ENCODE measurements at places on chromosomes 1 and 21.

- DNase-seq, result no peak
Observed at GRCh38 chr1:59704716-59705115, 110.0 kb upstream of the HOOK1 start.

DNA sequence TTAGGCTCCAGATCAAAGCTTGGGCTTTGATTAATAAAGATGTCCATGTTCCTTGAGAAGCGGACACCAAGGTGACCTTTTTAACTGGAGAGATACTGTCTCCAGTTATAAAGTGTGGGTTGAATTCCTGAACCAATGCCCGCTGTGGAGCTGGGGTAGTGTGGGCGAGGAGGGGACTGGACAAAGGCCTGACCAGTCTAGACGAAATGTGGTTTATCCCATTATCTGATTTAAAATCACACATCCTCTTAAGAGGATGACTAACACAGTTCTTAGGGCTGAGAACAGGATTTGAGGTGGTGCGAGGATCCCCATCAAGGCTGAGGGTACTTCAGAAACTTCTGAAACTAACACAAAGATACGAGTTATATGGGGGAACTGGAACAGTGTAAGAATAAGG lies 84.5 kb upstream of the GCLM start:
- DNase-seq, result no peak

- DNase-seq, result no peak
Observed at GRCh38 chr1:22031214-22031962, 21.1 kb upstream of the CDC42 start.

DNA sequence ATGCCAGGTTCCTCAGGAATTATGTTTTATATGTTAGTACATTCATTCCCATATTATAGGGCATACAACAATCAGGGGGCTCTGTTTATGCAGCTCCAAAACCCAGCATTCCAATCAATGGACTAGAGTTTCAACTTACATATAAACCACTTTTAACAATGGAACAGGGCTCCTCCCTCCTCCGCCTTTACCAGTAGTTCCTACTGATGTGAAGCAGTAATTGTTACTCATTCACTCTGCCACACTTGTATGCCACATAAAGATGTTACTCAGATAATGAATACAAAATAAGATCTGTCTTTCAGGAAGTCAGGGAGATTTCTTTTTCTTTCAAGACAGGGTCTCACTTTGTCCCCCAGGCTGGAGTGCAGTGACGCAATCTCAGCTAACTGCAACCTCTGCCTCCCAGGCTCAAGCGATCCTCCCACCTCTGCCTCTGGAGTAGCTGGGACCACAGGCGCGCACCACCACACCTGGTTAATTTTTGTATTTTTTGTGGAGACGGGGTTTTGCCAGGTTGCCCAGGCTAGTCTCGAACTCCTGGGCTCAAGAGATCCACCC lies 17.1 kb downstream of the ZNF281 start:
- DNase-seq, result no peak

DNA sequence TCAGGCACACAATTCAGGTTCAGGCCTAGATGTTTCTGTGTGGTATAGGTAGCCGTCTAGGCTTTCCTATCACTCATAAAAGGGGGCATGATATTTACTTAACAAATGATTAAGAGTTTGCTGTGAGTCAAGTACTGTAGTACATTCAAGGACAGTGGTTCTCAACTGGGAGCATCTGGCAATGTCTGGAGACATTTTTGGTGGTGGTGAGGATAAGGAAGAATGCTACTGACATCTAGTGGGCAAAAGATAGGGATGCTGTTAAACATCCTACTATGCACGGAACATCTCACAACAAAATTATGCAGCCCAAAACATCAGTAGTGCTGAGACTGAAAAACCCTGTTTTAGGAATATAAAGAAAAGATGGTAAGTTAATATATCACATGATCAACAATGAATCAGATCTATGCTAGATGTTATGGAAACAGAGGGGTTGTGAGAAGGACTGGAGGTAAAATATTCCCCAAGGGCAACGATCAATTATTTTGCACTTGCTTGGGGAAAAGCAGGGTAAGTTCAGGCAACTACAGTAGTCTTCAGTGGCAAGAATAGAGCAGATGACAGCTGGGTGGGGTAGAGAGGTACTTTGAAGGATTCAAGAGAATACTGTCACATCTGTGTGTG lies 4.9 kb downstream of the DNTTIP2 start:
- no peak for DNase-seq

DNA sequence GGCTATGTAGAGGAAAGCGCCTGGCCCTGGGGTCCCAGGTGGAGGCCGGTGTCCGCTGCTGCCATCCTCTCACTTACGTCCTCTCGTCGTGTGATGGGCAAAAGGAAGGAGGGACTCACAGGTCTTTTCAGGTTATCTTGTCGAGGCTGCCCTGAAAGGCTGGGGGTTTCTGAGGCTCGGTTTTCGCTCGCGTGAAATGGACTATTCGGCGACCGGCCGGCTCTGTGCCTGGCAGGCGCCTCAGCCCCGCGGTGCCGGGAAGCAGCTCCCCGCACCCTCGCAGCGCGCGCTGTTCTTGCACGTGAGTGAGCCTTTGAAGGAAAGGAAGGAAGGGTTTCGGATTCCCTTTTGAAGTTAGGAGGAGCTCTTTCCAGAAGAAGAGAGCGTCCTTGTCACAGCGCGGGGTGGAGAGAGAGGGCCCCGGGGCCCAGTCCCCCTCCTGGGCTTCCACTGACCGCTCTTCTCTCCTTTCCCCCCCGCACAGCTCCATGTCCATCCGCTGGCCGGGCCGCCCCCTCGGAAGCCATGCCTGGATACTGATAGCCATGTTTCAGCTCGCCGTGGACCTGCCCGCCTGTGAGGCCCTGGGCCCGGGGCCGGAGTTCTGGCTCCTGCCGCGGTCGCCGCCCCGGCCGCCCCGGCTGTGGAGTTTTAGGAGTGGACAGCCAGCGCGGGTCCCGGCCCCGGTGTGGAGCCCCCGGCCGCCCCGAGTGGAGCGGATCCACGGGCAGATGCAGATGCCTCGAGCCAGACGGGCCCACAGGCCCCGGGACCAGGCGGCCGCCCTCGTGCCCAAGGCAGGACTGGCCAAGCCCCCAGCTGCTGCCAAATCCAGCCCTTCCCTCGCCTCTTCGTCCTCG lies 57.2 kb downstream of the AJAP1 start:
- DNase-seq, result no peak

GRCh38 chr1:5909576-5910275 lies 82.5 kb downstream of the NPHP4 start:
- no peak for DNase-seq

GRCh38 chr1:182861994-182862393 lies 22.8 kb downstream of the DHX9 start:
- DNase-seq, result no peak

Measured in activated naive CD8-positive, alpha-beta T cell treated with anti-CD3 and anti-CD28 coated beads, Interleukin-2, amount 50 U/mL, for 24 hours (primary cell).